Activated CD4-positive, alpha-beta T cell treated with anti-CD3 and anti-CD28 coated beads, Interleukin-2, amount 50 U/mL, for 16 hours (primary cell): ENCODE measurements at places on chromosomes 5 and 9.

DNA sequence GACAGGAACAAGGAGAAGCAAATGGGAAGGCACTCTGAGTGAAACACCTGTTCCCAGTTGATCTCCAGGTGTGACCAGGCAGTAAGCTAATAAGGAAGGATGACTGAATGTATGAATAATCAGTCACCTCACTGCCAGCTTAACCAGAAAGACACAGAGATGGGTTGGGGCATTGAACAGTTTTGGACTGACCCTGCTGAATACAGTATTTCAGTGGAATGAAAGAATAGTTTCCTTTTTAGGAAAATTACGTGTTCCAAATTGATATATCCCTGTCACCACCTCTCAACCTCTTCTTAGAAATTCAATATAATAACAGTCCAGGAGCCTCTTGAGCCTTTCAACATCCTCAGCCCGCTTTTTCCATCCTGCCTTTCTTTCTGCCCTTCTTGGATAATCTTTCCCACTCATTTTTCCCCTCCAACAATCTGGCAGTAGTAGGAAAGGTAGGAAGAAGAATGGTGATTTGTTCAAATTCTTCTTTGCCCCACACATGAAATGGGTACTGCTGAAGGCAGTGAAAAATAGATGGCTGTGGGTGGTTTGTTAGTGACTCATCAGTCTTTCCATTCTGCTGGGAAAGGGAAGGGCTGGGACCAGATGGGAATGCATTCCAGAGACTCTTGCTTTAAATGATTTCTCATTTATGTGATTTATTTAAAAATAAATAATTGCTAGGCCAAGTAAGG is 117.9 kb downstream of the ZSWIM6 start:
- DNase-seq, result no peak

DNA sequence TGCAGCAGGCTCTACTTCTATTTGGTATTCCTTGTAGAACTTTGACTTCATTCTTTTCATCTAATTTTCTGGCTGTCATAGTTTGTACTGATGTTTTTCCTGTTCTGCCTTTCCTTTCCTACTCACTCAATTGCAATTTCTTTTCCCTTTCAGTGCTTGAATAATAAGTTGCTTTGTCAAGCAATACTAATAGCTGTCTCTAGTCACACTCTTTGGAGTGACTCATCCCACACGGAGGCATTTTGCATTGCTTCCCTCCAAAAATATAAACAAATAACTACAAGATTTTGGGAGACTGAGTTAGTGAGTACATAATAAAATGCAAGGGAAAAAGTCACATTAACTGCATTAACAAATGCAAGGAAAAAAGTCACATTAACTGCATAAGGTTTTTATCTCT is 465.9 kb downstream of the CDH9 start:
- no peak for DNase-seq

GRCh38 chr5:155631116-155631515 is 617.6 kb downstream of the KIF4B start:
- no peak for DNase-seq

DNA sequence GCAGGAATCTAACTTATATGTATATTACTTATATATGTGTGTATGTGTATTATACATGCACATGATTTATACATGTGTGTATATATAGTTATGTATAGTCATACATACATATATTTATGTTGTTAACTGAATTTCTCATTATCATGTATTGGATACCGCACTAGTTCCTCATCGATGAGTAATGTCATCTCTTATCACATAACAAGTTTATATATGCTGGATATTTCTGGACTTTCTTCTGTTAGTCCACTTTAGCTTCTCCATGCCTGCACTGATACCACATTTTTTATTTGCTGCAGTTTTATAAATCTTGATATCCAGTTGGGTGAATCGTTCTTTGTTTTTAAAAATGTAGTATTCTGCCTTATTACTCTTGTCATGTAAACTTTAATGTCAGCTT is 50.2 kb downstream of the APC start:
- no peak for DNase-seq

DNA sequence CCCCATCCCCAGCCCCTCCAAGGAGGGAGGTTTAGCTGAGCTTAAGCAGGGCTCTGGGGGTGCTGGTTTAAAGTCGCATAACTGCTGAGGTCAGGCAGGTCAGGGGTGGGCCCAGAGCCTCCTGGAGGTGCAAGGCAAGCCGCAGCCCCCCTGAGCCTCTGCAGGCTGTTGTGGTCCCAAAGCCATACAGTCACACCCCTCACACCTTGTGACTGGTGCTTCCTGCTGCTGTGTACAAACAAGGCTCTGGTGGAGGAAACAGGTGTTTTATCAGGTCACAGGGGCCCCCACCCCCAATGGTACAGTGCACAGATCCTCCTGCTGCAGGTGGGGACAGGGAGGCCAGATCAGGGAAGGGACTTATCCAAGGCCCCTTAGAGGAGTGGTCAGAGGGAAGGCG is 8.0 kb downstream of the TCF7 start:
- DNase-seq, result no peak
